ENCODE measurements at places on chromosomes 7 and 10.

DNA sequence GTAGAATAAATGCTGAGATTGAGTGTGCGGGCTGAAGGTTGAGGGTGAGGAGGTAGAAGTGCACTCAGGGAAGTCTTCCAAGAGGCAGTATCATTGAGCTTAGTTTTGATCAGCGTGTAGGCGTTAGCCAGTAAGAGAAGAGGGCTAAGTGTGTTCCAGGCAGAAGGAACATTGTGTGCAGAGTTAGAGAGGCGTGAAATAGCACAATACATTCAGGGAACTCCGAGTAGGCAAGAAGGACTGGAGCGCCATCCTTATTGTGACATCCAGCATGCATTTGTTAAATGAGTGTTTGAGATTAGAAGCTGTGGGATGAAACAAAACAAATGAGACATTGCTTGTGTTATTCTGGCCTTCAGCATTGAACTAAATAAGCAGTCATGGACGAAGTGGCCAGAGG lies 140.9 kb upstream of the MKLN1 start:
- H3K4me3 ChIP-seq, result no peak overlapping the region
- no peak for DNase-seq
- peaks cover 16% of the 10 kb centered on the region for H3K4me1 ChIP-seq

DNA sequence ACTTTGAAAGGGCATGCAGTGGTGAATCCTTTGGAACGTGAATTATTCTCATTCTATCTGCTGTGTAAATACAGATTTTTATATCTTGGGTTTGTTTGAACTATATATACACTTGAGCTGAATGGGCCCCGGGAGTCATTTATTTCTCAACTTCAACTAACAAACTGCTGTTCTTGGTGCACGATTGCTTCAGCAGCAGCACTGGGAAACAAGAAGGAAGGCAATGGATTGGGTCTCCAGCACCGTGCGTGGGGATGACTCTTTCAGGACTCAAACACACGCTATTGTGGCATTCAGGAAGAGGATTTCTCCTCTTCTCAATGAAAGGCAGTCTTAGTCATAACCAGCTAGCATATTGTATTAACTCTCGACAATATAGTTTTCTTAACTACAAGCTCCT lies 226.0 kb upstream of the NFE2L3 start:
- no peaks in the 10 kb centered on the region for H3K36me3 ChIP-seq
- no peak overlapping the region for H3K27ac ChIP-seq
- no peaks in the 10 kb centered on the region for H3K4me1 ChIP-seq
- H3K27me3 ChIP-seq, result peaks cover 2% of the 10 kb centered on the region
- peak; percentile 21 for DNase-seq
- H3K4me3 ChIP-seq, result no peak overlapping the region

- no peaks in the 10 kb centered on the region for H3K4me1 ChIP-seq
- H3K4me3 ChIP-seq, result no peak within 1 kb of the TSS
- H3K27ac ChIP-seq, result no peak within 1 kb of the TSS
- H3K27me3 ChIP-seq, result peaks cover 87% of the 10 kb centered on the region
Measured at GRCh38 chr10:118595598-118596425, at the start of gene PRLHR. Gene PRLHR (minus strand): TSS chr10:118595648. CDS start chr10:118595244, 404 bp downstream.

DNA sequence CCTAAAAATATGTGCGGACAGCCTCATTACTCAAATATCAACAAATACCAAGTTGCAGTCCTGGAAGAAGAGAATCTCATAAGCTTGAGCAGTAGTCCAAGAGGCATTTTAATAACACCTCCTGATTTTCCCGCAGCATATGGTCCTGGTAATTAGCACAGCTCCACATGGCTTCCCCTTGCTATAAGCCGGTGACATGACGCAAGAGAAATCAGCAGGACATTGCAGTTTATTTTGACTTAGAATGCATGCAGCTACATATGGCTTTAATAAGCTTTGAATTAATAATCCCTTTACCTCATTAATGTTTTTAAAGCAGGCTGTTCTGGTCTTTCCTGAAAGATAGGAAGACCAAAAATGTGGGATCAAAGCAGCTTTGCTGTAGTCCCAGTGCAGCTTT lies 137.6 kb downstream of the RAMP3 start:
- H3K4me1 ChIP-seq, result no peaks in the 10 kb centered on the region
- no peak for DNase-seq
- no peak overlapping the region for H3K4me3 ChIP-seq
- H3K27ac ChIP-seq, result no peak overlapping the region

- no peaks in the 10 kb centered on the region for H3K36me3 ChIP-seq
- H3K4me1 ChIP-seq, result no peaks in the 10 kb centered on the region
- DNase-seq, result no peak
- H3K27ac ChIP-seq, result no peak overlapping the region
- H3K27me3 ChIP-seq, result no peaks in the 10 kb centered on the region
Measured at GRCh38 chr10:103555712-103556111, 62.2 kb downstream of the NEURL1 start.

GRCh38 chr7:84137812-84138211 lies 56.8 kb downstream of the SEMA3A start:
- H3K4me3 ChIP-seq, result no peak overlapping the region
- no peaks in the 10 kb centered on the region for H3K27me3 ChIP-seq
- no peak overlapping the region for H3K27ac ChIP-seq
- H3K36me3 ChIP-seq, result no peaks in the 10 kb centered on the region
- DNase-seq, result no peak

DNA sequence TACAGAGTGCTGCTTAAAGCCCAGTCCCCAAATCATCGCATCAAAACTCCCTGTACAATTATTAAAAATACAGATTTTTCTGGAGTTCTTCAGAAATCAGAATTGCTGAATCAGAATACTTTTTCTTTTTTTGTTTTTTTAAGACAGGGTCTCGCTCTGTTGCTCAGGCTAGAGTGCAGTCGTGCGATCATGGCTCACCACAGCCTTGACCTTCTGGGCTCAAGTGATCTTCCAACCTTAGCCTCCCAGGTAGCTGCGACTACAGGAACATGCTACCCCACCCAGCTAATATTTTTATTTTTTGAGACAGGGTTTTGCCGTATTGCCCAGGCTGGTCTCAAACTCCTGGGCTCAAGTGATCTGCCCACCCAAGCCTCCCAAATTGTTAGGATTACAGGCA lies 3.9 kb downstream of the BBIP1 start:
- no peak for DNase-seq
- H3K27me3 ChIP-seq, result no peaks in the 10 kb centered on the region
- H3K36me3 ChIP-seq, result no peaks in the 10 kb centered on the region
- no peak overlapping the region for H3K4me3 ChIP-seq
- peaks cover 8% of the 10 kb centered on the region for H3K4me1 ChIP-seq

DNA sequence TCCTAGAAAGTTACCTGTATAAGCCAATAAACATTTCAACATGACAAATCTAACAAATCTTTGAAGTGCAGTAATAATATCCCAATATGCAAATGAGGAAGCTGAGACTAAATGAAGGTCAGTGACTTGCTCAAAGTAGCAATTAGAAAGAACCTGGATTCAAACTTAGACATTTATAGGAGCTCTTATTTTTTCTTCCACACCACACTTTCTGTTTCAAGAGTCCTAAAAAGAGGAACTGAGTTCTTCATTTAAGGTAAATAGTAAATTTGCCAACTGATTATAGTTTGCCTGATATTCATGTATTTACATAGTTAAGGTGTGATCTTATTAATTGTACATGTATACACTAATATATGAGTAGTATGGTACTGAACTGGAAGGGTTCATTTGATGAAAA lies 44.0 kb downstream of the KLHDC10 start:
- H3K27me3 ChIP-seq, result no peaks in the 10 kb centered on the region
- DNase-seq, result no peak
- peaks cover 2% of the 10 kb centered on the region for H3K36me3 ChIP-seq
- H3K4me1 ChIP-seq, result no peaks in the 10 kb centered on the region

GRCh38 chr7:83672157-83672556 lies 23.2 kb upstream of the SEMA3E start:
- H3K4me1 ChIP-seq, result no peaks in the 10 kb centered on the region
- DNase-seq, result no peak
- H3K27me3 ChIP-seq, result no peaks in the 10 kb centered on the region
- no peak overlapping the region for H3K4me3 ChIP-seq
- no peaks in the 10 kb centered on the region for H3K36me3 ChIP-seq

DNA sequence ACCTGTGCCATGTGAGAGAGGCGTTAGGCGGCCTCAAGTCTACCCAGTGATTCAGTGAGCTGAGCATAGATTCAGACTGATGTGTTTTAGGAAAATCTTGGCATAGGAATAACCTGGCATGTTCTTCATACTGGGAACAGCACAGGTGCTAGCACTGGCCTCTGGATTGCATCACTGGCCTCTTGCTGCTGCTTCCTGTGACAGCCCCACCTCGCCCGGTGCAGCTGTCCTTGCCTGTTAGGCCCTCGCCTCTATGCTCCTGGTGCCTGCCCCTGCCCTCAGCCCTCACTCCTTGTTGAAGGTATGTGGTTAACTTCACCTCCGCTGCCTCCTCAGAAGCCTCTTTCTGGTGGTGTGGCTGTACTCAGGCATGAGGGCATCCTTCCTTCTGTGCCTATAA lies 46.2 kb downstream of the BLNK start:
- no peak overlapping the region for H3K27ac ChIP-seq
- peaks cover 4% of the 10 kb centered on the region for H3K4me1 ChIP-seq
- H3K27me3 ChIP-seq, result no peaks in the 10 kb centered on the region
- no peak overlapping the region for H3K4me3 ChIP-seq
- H3K36me3 ChIP-seq, result no peaks in the 10 kb centered on the region

DNA sequence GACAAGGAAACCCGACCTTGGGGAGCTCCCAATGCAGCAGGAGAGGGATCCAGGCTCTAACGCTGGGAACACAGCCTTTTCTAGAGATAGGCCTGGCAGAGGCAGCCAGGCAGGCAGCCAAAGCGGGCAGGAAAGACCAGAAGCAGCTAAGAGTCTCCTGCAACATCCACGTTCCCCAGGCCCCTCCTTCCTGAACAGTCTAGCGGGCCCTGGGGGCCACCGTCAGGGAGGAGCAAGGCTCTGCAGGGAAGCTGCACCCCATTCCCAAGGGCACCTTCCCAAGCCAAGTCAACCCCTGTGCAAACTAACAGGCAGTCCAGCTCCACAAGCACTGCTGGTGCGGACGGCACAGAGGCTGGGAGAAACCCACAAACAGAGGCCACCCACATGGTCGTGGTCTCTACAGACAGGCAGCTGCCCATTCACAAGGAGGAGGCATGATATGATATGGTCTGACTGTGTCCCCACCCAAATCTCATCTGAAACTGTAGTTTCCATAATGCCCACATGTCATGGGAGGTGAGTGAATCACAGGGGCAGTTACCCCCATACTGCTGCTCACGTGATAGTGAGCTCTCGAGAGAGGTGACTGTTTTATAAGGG lies 115.7 kb downstream of the MAD1L1 start:
- no peaks in the 10 kb centered on the region for H3K36me3 ChIP-seq
- peak; percentile 69 for DNase-seq

- no peaks in the 10 kb centered on the region for H3K36me3 ChIP-seq
- peaks cover 3% of the 10 kb centered on the region for H3K4me1 ChIP-seq
- H3K27ac ChIP-seq, result no peak overlapping the region
- H3K4me3 ChIP-seq, result no peak overlapping the region
Measured at GRCh38 chr10:16867556-16867955, 50.3 kb upstream of the RSU1 start.

DNA sequence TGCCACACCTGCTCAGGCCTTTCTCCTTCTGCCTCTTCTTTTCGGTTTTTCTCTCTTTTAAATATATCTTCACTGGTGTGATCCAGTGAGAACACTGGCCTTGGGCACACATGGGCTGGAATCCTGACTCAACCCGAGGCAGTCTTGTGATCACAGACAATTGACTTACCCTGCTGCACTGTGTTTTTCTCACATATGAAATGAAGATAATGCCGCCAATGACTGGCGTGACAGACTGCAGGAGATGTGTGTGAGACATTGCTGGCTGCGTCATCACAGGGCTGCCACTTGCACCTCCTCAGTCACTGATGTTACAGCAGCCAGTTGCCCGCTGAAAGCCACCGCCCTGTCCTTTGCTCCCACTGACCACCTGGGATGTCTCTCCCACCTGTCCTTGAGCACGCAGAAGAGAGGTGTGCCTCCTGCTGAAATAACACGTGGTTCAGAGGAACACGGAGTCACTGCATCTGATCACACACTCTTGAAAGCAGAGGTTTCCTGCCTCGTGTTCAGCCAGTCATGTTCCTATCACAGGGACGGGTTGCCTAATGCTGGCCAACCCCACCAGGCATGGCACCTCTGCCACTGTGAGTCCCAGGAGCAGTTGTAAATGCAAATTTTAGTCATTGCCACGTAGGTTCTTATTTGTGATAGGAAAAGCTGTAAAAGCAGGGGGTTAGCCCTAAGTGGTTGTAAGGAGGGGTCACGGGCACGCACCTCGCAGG lies 124.6 kb upstream of the LANCL2 start:
- no peak for DNase-seq
- H3K4me3 ChIP-seq, result no peak overlapping the region
- no peaks in the 10 kb centered on the region for H3K36me3 ChIP-seq
- no peaks in the 10 kb centered on the region for H3K4me1 ChIP-seq
- no peak overlapping the region for H3K27ac ChIP-seq

DNA sequence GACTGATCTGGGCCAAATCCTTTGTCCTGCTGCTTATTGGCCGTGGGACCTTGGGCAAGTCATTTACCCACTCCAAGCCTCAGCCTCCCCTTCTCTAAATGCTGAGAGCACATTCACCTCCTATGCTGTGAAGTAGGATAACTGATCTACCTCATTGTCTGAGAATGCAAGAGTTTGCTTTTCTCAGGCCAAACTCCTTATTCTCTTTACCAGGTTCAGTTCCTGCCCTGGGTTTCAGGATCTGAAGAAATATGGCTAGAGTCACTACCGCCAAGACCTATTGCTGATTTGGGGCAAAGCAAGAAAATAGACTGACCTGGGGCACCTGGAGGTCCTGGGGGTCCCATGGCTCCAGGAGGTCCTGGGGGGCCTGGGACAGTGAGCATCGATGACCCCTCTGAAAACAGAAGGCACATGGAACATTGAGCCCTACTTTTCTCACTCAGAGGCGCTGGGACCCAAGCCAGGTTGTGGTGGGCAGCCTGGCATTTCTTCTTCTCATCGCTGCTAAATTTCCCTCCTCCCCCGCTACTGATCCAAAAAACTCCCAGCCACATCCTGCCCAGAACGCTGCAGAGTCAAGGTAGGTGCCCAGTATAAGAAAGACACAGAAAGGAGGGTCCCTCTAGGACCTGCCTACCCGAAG lies 42.4 kb downstream of the COL17A1 start:
- H3K27ac ChIP-seq, result no peak overlapping the region
- no peaks in the 10 kb centered on the region for H3K27me3 ChIP-seq
- no peak overlapping the region for H3K4me3 ChIP-seq
- DNase-seq, result no peak
- H3K36me3 ChIP-seq, result no peaks in the 10 kb centered on the region
